ENCODE measurements at places on chromosomes 13 and 19.

DNA sequence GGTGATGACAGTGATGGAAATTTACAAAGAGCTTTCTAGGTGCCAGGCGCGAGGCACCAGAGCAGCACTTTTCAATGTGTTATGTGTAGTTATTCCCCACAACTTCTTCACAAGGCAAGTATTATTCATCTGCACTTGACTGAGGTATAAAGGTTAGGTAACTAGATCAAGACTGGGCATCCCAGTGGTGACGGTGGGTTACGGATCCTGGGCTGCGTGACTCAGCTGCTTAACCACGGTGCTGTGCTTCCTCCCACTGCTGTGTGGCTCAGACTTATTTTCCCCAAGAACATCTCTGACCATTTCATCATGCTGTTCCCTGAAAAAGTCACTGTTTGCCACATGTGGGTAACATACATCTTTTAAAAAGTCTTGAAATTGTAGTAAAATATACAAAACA, 19.3 kb downstream of the EDDM13 start:
- no peak for DNase-seq

- no peak for DNase-seq
Measured at GRCh38 chr19:18500799-18501198, 21.1 kb downstream of the ELL start.

DNA sequence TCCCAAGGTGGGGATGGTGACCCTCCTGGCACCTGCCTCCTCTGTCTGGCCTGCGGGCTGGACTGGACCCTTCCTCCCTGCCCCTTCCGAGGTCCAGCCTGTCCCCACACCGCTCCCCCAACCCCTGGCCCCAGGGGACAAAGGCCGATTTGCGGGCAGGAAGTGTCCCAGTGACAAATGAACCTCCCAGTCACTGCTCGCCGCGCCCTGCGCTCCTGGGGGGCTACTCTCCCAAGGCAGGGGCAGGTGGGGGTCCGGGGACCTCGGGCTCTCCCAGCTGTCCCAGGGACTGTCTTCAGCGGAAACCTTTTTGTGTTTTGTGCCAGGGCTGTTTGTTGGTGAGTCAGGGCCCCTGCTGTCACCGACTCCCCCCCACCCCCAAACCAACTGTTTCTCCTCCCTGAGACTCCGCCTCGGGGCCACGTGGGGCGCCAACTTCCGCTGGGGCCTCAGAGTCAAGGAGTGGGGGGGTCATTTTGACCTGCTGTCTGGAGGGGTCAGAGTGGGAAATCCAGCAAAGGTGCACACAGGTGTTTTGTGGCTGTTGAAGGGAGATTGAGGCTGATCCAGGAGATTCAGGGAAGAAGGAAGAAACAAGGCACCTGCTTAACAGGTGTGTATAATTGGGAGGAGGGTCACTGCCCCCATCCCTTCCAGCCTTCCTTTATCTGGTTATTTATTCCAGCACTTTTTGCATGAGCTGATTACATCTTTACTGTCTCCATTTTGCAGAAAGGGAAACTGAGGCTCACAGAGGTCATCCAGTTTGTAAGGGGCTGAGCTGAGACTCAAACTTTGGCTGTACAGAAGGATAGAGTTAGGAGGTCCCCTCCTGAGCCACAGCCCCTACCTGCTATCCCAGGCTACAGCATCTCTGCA, 831 bp downstream of the PGPEP1 start:
- peak; percentile 87 for DNase-seq

DNA sequence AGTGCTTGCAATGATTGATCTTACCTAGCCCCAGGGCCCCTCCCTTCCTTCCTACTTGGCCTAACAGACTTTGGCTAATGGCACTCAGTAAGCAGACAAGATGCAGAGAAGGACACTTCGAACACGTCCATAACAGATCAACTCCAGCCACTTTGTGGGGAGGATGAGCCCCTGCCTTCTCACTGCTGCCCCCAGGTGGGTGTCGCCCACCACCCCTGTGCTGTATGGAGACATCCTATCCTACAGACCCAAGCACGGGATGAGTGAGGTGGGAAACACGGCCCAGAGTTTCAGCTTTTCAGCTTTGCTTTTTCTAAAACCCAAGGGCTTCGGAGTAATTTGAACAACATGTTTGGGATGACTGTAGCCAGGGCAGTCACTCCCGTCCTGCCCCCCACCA, 5.5 kb downstream of the SLC7A1 start:
- no peak for DNase-seq

DNA sequence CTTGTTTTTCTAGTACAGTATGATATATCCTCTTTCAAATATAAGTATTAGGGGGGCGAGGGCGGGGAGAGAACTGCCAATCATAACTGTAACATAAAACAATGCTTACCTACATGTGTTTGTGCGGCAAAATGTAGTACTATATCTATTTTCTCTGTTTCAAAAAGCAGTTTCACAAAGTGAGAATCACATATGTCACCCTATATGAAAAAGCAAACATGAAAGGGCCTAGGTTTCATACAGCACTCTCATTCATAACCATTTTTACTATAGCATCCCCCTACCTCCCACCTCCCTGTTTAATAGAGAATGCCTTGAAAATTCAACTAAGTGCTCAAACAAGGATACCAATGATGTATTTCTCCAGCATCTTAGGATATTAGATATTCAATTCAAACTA, 5.2 kb downstream of the TGDS start:
- DNase-seq = no peak

DNA sequence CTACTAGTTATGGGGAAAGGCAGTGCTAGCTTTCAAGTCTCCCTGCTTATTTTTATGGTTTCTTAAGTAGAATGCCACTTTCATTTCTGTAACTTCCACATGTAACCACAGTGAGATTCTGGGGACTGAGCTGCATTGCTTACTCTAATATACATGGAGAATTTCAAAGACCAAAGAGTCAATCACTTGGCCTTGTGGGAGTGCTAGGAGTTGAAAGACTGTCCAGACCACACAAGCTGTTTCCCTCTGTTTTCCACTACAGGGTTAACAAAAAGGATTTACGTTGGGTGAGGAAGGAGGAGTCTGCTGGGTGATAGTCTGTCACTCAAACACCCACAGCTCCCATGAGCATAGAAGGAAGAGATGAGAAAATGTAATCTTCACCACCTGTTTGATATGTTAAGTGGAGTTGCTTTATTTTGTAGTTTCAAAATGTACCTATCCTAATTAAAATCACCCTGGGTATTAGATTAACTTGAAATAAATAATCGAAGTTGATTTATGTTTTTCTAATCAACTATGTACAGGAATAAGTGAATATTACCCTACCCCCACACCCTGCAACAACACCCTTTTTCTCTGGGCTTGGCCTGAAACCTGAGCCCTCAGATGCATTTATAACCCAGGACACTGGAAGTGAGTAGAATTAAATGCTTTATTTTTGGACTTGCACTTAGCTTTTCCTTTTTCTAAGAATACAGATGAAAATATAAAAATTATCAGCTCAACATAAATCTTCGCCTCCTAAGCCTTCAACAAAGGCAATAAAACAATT, 225.8 kb upstream of the SLC10A2 start:
- no peak for DNase-seq

DNA sequence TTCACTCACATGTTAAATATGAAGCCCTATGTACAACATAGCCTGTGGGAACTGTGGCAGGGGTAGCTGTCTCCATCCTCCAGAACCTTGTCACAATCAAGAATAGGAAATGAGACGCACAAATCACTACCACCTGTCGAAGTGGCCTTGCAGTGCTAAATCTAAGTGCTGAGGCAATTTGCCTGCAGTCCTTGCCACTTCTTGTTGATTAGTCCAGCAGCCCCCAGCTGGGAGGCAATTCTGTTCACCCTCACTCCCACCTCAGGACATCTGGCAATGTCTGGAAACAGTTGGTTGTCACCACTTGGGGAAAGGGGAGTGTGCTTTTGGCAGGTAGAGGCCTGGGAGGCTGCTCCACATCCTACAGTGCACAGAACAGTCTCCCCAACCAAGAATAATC, 10.7 kb downstream of the RFX2 start:
- DNase-seq = peak; percentile 55

DNA sequence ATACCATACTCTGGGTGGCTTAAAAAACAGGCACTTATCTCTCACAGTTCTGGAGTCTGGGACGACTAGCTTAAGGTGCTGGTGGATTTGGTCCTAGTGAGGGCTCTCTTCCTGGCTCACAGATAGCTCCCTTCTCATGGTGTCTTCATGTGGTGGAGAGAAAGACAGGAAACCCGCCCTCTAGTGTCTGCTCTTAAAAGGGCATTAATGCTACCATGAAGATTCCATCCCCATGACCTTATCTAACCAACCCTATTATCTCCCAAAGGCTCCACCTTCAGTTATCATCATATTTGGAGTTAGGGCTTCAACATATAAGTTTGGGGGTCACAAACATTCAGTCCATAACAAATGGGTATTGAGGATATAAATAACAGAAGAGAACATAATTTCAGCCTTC, 139.4 kb downstream of the HS6ST3 start:
- peak; percentile 56 for DNase-seq

GRCh38 chr19:38736413-38737280, 7.6 kb downstream of the CAPN12 start:
- peak; percentile 19 for DNase-seq

DNA sequence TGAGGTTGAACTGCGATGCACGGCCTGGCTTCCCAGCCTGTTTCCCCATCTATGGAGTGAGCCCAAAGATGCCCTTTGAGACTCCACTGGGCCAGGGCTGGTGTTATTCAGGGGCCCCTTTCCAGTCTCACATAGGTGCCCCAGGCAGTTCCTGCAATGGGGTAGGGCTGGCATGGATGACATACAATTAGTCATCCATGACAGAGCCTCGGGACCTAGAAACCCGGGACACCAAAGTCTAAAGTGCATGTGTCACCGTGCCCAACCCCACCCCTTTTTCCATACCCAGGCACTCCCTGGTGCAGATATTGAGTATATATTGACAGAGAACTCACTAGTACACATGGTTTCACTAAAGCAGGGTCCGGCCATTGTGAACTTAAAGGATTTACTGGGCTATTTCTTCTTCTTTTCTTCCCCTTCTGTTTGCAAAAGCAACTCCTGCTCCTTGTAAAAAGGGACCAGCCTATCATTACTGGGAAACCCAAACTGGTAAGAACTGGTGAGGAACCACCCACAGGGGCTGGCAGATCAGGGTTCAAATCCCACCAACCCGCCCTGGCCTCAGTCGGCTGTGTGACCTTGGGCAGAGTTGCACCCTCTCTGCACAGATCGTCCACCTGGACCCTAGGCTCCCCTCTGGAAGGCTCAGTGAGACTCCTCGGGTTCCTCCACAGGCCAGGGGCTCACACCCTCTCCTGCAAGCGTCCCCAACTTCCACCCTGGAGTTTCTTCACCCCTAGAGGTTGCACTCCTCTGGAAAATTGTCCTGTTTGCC, 2.7 kb downstream of the B3GNT3 start:
- DNase-seq = no peak

DNA sequence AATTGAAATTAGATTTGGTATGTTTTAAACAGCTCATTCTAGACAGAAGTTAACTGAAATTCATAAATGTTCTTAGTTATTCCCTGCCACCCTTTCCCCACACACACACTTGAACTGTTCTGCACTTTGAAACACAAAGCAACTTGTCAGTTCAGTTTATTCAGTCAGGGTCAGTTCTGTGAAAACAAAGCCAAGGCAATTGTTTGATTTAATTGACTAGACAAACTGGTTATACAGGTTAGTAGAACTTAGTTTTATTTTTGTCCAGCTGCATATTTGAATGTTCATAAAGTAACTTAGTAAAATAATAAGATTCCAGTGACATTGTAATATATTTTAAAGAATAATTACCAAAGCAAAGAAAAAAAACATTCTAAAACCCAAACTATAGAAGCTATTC, 98.3 kb upstream of the KLF5 start:
- DNase-seq = no peak

GRCh38 chr19:40464059-40465024, 1.2 kb downstream of the BLVRB start:
- peak; percentile 68 for DNase-seq

- DNase-seq = no peak
Measured at GRCh38 chr13:31768351-31768750, 29.0 kb downstream of the RXFP2 start.

- DNase-seq = no peak
Measured at GRCh38 chr19:56142087-56142787, 1.1 kb downstream of the ZNF444 start.

DNA sequence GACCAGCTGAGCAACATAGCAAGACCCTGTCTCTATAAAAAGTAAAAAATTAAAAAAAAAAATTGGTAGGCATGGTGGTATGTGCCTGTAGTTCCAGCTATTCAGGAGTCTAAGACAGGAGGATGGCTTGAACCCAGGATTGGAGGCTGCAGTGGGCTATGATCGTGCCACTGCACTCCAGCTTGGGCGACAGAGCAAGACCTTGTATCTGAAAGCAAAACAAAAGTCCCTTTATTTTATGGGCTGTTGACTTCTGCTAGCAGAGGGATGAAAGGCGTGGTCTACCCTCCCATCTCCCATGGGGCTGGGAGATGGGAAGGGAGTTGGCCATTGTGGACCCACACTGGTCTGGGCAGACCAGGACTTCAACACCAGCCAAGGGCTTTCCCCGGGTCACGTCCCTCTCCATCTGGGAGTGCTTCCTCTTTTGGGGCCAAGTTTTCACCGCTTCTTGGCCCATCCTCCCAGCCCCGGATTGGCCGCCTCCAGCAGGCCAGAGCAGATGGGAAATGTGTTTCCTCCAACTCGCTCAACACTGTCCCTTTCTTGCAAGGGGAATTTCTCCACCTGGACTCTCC, 2.2 kb upstream of the TNFSF9 start:
- peak; percentile 84 for DNase-seq

DNA sequence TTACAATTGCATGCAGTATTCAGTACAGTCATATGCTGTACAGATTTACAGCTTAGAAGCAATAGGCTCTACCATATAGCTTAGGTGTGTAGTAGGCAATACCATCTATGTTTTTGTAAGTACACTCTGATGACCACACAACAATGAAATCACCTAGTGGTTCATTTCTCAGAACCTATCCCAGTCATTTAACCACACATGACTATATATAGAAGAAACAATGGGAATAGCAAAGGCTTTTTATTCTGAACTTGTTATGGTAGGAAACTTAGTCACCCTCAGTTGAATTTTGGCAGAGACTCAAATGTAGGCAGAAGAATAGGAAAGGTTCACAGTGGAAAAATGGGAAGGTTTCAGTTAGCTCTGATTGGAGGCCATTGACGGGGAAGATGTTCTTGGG, 1075.1 kb upstream of the MIR17HG start:
- DNase-seq = no peak

DNA sequence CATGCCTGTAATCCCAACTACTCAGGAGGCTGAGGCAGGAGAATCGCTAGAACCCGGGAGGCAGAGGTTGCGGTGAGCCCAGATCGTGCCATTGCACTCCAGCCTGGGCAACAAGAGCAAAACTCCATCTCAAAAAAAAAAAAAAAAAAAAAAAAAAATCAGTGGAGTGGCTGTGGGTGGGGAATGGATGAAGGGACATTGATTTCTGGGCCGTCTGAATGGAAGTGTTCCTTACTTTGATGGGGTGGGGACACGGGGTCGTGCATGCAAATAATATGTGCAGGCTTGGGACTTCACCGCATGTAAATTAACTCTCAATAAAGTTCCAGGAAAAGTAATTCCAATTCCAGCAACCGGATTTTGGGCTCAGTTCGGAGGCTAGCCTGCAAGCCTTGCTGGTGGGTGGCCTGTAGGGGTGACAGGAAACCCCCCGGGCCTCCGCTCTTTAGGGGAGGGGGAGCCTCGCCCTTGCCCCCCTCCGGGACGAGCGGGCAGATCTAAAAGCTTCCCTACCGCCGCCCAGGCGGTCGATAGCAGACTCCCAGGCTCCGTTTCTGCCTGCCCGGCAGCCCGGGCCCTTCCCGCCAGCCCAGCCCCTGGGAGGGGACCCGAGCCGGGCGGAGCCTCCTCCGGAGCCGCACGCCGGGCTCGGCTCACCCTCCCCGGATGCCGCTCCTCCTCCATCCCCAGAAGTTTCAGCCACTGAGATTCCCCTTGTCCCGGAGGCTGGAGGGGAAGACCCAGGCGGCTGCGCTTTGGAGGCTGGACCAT, 48.0 kb upstream of the ADGRE5 start:
- DNase-seq = no peak

GRCh38 chr19:924553-925086, 1.2 kb upstream of the ARID3A start:
- peak; percentile 55 for DNase-seq
